ENCODE measurements at places on chromosomes 4 and X.
A peak's percentile ranks its signal among the peaks of the same experiment; 100 is the strongest.

GRCh38 chrX:15391850-15392249 is 7.6 kb upstream of the VEGFD start:
- no peak for DNase-seq

GRCh38 chr4:184897895-184898294 is 72.1 kb upstream of the ACSL1 start:
- peak; percentile 22 for DNase-seq

GRCh38 chr4:7170012-7170411 is 22.3 kb upstream of the SORCS2 start:
- DNase-seq, result no peak

DNA sequence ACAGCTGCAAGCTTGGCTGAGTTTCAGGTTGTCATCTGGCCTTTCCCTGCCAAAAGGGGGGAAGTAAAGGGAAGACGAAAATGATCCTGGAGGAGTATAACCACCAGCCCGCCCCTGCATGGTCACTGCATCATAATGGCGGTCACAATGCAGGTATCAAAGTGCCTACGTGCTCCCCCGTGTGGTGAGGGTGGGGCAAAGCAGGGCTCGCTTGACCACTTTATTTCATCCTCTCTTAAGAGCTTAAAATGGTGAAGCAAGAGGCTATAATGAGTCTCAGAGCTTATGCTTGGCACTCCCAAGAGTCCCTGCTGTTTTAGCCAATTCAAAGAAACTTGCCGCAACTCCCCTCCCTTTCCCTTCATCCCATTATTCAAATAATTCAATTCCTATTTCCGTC is 105.6 kb downstream of the APOOL start:
- DNase-seq, result peak; percentile 18

GRCh38 chr4:159272273-159273140 is 169.6 kb downstream of the RAPGEF2 start:
- peak; percentile 52 for DNase-seq

- DNase-seq, result no peak
Measured at GRCh38 chr4:1396806-1397455, 9.3 kb downstream of the NKX1-1 start.
